ENCODE measurements at places on chromosomes 12 and 14.

GRCh38 chr14:62706217-62706616, 339.0 kb downstream of the KCNH5 start:
- no peak for DNase-seq

DNA sequence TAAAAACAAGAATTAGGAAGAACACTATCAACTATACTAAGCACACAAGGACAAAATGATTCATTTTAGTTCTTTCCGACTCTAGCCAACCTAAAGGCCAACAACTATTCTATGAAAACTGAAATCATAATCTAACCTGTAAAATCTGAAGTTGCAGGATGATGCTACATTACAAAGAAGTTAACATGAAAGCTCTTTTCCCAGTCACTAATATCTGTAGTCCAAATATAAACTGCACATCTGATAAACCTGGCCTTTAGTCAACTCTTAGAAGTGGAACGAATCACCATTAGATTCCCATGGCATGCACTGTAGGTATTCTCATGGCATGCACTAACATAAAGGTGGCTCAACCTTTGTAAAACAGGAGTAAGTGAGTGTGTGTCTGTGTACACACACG, 41.7 kb downstream of the BLTP3B start:
- DNase-seq = no peak

DNA sequence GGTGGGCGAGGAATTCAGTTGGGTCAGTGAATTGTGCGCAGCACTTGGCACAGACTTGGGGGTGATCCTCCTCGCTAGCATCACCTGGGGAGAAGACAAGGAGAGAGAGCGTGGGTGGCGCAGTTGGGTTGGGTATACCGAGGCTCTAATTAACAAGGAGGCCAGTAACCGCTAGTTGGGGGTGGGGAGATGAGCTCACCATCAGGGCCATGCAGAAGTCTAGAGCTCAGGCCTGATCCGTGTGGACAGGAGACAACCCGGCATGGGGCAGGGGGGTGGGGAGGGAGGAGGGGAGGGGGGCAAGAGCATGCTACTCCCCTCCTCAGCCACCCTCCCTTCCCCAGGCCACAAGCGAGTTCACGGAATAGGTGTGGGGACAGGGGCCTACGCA, 580 bp downstream of the SALL2 start:
- DNase-seq = peak; percentile 53

GRCh38 chr12:77949943-77950342, 119.2 kb downstream of the NAV3 start:
- DNase-seq = no peak

DNA sequence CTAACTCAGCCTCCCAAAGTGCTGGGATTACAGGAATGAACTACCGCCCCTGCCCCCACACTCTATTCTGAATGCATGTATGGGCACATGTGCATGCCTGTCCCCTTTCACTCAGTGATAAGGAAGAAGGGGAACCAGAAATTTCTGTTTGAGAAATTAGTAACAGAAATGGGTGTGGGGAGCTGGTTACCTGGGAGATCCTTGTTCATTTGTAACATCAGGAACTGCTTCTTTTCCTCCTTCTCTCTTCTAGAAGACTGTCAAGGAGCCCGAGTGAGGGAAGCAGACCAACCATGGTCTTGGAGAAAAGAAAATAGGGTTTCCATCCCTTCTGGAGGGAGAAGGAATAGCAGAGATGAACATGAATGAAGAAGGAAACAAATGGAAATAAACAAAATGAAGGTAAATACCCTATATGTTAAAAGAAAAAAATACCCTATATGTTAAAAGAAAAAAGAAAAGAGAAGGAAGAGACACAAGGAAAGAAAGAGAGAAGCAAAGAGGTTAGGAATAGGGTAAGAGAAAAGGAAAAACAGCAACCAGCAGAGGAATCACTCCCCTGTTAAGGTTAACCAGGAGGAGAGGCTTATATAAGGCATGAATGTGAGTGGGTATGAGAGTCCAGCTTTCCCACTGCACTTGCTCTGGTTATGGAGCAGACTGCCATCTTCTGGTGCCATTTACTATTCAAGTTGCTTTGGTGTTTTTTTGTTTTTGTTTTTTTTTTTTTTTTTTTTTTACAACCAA, 3.3 kb downstream of the PPP1R3E start:
- DNase-seq = peak; percentile 55

GRCh38 chr12:11829764-11830194, 180.3 kb downstream of the ETV6 start:
- no peak for DNase-seq

GRCh38 chr12:5965950-5966383, 20.9 kb upstream of the ANO2 start:
- DNase-seq = peak; percentile 32

GRCh38 chr12:8834230-8834629, 11.8 kb downstream of the A2ML1 start:
- no peak for DNase-seq

GRCh38 chr12:129276361-129277060, 423.2 kb downstream of the GLT1D1 start:
- no peak for DNase-seq

- DNase-seq = no peak
Observed at GRCh38 chr12:83261998-83262397, 575.3 kb downstream of the TMTC2 start.

- no peak for DNase-seq
Observed at GRCh38 chr12:76471579-76471978, 88.0 kb downstream of the OSBPL8 start.

DNA sequence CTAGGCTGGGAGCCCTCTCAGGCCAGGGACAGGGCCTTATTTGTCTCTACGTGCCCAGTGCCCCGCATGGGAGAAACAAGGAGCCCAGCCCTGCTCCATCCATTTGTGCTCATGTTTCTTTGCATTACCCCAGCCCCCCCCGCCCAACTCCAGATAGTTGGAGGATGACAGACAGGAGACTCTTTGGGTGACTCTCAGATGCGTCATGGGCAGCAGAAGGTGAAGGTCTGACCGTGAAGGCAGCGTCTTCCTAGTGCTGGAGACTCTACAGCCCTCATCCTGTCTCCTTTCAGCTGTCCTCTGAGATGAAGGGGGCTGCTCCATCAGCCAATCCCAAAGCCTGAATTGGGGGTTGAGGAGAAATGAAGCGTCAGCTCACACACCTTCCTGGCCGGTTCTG, 283 bp upstream of the PSMB11 start:
- no peak for DNase-seq

DNA sequence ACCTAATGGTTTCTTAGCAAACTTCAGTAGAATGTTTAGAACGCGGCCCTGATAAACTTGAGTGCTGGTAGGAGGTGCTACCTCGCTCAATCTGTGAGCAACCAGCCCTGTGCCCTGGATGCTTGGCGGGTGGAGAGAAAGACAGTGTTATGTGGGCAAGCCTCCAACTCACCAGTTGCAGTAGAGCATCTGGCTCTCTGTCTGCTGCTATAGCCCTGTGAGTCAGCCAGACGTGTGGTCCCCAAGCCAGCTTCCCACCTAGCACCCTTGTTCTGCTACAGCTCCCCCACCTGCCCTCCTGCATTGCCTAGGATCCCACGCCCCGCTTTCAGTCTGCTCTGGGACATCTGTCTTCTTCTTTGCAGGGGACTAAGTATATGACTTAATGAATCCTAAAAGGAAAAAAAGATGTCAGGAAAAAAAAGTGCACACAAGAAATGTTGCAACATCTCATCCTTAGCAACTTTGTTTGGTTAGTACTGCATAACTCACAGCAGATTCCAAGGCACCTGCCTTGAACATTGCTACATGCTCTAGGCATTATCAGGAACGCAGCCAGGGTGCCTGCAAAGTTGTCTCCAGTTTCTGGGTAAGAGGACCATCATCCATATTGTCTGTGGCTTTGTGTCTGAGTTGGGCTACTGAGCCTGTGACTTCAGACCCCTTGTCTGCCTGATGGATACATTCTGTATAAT, 13.6 kb downstream of the SNRNP35 start:
- no peak for DNase-seq

DNA sequence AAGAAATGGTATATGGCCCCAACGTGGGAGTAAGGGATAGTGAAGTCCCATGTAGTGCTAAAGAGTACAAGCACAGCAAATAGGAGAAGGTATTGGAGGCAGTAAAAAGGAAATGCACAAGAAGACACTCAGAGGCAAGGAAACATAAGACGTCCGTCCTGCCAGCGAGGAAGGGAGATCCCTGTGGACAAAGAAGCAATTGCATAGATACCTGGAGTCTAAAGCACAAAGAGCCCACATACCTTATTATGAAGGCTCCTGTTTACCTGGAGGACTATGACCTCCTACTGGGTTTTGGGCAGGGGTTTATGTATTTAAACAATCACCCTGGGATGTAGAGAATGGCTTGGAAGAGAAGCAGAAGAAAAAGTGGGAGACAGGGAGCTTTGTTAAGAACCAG, 341.2 kb upstream of the DCN start:
- DNase-seq = no peak

- no peak for DNase-seq
Observed at GRCh38 chr12:32322354-32322753, 77.0 kb upstream of the FGD4 start.

GRCh38 chr14:22185191-22185590, 403.8 kb downstream of the DAD1 start:
- no peak for DNase-seq

DNA sequence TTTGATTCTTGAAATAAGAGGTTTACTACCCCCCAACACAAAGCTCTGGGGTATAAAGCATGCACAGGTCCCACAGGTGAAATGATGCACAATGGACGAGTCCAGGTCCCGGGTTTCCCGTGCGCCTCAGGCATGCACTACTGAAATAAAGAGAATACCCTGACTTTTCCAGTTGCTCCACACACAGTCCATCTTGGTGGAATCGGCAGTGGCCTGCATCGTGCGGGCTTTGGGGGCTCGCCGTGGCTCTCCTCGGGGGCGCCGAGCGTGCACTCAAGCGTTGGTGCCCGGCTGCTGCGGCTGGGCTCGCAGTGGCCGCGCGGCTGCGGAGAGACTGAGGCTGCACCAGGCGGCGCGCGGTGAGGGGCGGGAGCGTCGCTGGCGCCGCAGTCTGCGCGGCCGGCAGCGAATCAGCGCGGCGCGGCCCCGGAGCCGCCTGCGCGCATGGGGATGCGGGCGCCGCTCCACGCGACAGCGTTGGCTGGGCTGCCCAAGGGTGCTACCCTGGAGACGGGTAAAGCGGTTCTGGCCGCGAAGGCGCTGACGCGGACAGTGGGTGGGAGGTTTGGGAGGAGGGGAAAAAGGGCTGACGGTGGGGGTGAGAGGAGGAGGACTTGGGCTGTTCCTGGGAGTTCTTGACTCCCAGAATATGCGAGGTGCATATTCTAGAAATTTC, 53.8 kb upstream of the CCDC175 start:
- peak; percentile 56 for DNase-seq

DNA sequence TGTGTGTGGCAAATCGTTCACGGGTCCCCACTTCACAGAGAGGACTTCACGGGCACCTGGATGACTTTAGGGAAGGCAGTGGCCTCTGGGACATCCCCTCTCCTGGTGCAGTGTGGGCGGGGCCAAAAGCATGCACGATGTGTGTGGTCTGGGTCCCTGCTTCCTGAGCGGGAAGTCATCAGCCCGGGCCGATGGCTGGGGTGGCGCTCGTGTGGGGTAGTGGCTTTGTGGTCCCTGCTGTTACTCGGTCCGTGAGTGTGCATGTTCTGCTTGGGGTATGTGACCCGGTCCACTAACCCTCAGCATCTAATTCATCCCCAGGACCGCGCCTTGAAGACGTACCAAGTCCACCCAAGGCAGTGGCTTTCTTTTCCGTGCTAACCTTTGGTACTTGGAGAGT, 142.5 kb upstream of the RTL1 start:
- no peak for DNase-seq

DNA sequence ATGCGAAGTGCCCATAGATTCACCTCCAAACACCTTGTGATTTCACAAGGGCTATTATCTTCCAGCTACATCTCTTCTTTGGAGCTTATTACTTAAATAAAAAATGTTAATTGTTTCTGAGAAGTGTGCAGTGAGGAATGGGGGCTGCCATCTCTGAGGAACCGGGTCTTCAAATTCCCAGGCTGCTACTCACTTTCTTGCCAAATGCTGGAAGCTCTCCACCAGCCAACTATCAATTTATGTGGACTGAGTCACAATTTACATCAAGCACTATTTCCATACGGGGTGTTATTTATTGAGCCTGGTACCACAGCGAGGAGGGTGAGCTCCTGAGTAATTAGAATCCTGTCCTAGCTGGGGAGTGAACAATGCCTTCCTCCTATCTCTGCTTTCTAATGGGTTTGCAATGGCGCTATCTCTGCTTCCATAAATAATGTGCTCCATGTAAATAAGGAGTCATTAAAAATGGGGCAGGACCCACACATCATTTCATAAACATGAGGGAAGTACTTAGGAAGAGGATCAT, 898.3 kb downstream of the VRK1 start:
- DNase-seq = no peak

- no peak for DNase-seq
Observed at GRCh38 chr12:6647083-6647604, at the start of gene ACRBP. TSS of gene ACRBP (minus strand) at chr12:6647432. CDS start at chr12:6647366, 66 bp downstream.

- DNase-seq = no peak
Observed at GRCh38 chr12:78455991-78456390, 408.6 kb upstream of the SYT1 start.

DNA sequence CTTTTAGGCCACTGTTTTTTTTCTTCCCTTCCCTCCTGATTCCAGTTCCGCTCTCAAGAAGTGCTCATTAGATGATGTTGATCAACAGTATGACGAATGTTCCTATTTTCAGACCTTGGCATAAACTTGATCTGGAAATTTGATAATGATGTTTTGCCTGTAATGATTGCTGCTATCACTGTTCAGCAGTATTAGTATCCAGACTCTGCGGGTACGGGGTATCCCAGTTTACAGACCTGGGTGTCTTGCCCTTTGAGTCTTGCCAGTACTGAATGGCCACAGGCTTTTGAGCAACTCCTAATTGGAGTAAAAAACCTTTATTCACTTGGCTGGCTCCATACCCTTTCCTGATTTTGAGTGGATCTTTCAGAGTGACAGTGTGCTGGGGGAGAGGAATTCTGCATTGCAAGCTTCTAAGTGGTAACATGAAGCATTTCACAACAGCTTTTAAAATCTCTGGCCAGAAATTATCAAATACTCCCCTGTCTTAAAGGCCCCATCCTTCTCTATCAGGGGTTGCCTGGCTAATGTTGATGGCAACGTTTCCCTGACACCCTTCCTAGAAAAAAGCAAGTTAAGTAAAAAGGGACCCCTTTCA, 5.9 kb upstream of the ASB8 start:
- DNase-seq = no peak

- DNase-seq = peak; percentile 88
Observed at GRCh38 chr14:32073537-32074189, 3.4 kb upstream of the ARHGAP5 start.

GRCh38 chr12:126588586-126589249, 1523.5 kb downstream of the AACS start:
- DNase-seq = no peak

DNA sequence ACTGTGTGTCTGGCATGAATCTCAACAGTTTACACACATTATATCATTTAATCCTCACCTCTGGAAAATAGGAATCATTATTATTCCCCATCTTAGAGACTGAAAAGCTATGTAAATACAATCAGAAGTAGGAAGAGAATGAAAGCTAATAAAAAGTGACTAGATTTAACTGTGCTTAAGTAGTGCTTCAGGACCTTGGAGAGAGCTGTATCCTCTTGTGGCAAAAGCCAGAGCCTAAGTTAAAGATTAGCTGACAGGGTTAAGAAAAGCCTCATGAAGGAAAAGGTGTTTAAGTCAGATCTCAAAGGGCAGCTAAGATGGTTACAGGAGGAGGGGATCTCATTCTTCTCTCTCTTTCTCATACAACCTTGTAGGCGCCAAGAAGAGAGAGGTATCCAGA, 65.3 kb upstream of the TMEM233 start:
- DNase-seq = no peak
